ENCODE measurements at places on chromosomes 3 and 15. TPM values are rescaled to one million over a fixed set of nuclear protein-coding genes. Genes with fewer than 3 reads are reported as not detected.

NCKIPSD gene
- total RNA-seq, result 21.9 TPM

AP3B2 gene
- 1.8 TPM for total RNA-seq

RNU5B-1 gene
- total RNA-seq, result not detected

APOD gene
- total RNA-seq, result 2.0 TPM

CD200R1 gene
- 0.14 TPM for total RNA-seq

RMDN3 gene
- 36.3 TPM for total RNA-seq

LRRN1 gene
- total RNA-seq, result not detected

FGF12 gene
- total RNA-seq, result not detected

GOLGA8N gene
- 0.88 TPM for total RNA-seq

RYR3 gene
- under 0.01 TPM for total RNA-seq

CHCHD4 gene
- total RNA-seq, result 9.2 TPM

XIRP1 gene
- 0.14 TPM for total RNA-seq

RTP1 gene
- total RNA-seq, result not detected

UCN2 gene
- 25.1 TPM for total RNA-seq

TRAT1 gene
- total RNA-seq, result not detected

CCDC39 gene
- not detected for total RNA-seq

GMNC gene
- 0.14 TPM for total RNA-seq

C3orf20 gene
- under 0.01 TPM for total RNA-seq

FBXL22 gene
- not detected for total RNA-seq

THRB gene
- total RNA-seq, result 0.66 TPM

SEMA3F gene
- total RNA-seq, result 0.43 TPM

LRRC31 gene
- total RNA-seq, result not detected

GPR15 gene
- not detected for total RNA-seq

CLDN1 gene
- total RNA-seq, result 16.6 TPM

MST1R gene
- 0.43 TPM for total RNA-seq

ECE2 gene
- total RNA-seq, result not detected

ACTL6A gene
- 66.1 TPM for total RNA-seq

HDAC11 gene
- 10.7 TPM for total RNA-seq

AGTR1 gene
- total RNA-seq, result 0.22 TPM

SOX14 gene
- total RNA-seq, result not detected

ISL2 gene
- not detected for total RNA-seq

CKMT1A gene
- not detected for total RNA-seq

NOX5 gene
- total RNA-seq, result 0.22 TPM

SPATA12 gene
- not detected for total RNA-seq

LTF gene
- total RNA-seq, result 0.14 TPM

CFAP100 gene
- not detected for total RNA-seq

MITF gene
- total RNA-seq, result 6.6 TPM

EPHA3 gene
- total RNA-seq, result 0.22 TPM

PTH1R gene
- total RNA-seq, result not detected

CADM2 gene
- not detected for total RNA-seq

RFTN1 gene
- total RNA-seq, result 158 TPM

ADIPOQ gene
- total RNA-seq, result not detected

IMPG2 gene
- total RNA-seq, result 0.14 TPM

RBMS3 gene
- total RNA-seq, result 63.9 TPM

CIB2 gene
- total RNA-seq, result 2.4 TPM

HERC2 gene
- 53.4 TPM for total RNA-seq

GABRR3 gene
- total RNA-seq, result not detected

POPDC2 gene
- 0.44 TPM for total RNA-seq

STARD5 gene
- 24.3 TPM for total RNA-seq

FSIP1 gene
- 0.88 TPM for total RNA-seq

CCRL2 gene
- not detected for total RNA-seq

GABRA5 gene
- total RNA-seq, result not detected

CTXN2 gene
- not detected for total RNA-seq

CHRM5 gene
- under 0.01 TPM for total RNA-seq

Data from placental pericyte (primary cell).